T-helper 2 cell treated with Interferon-gamma antibody and Interleukin-4, amounts not matched to agents 5 μg/mL and 100 μg/mL, for 36 hours (primary cell): ENCODE measurements at places on chromosomes 6 and 20.

DNA sequence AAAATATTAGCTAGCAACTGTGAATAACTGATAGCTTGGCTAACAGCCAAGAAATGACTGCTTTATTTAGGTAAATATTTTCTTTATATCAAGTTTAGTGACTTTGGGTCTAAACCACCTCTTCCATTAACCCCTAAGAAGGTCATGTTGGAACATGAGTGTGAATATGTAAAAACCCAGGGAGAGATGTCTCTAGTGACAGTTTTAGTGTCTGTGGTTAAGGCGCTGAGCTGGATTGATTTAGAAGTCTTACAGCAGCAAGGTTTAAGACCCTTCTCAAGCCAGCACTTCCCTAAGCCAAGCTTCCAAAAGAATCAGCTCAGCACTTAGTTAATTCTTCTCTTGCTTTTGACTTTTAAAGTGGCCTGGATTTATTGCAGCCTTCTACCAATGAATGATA is 11.4 kb upstream of the SIRT5 start:
- no peak for DNase-seq

- no peak for DNase-seq
Measured at GRCh38 chr6:29494131-29494530, 6.4 kb upstream of the MAS1L start.

GRCh38 chr20:63706852-63707557 is 771 bp downstream of the ARFRP1 start:
- DNase-seq: peak; percentile 52

DNA sequence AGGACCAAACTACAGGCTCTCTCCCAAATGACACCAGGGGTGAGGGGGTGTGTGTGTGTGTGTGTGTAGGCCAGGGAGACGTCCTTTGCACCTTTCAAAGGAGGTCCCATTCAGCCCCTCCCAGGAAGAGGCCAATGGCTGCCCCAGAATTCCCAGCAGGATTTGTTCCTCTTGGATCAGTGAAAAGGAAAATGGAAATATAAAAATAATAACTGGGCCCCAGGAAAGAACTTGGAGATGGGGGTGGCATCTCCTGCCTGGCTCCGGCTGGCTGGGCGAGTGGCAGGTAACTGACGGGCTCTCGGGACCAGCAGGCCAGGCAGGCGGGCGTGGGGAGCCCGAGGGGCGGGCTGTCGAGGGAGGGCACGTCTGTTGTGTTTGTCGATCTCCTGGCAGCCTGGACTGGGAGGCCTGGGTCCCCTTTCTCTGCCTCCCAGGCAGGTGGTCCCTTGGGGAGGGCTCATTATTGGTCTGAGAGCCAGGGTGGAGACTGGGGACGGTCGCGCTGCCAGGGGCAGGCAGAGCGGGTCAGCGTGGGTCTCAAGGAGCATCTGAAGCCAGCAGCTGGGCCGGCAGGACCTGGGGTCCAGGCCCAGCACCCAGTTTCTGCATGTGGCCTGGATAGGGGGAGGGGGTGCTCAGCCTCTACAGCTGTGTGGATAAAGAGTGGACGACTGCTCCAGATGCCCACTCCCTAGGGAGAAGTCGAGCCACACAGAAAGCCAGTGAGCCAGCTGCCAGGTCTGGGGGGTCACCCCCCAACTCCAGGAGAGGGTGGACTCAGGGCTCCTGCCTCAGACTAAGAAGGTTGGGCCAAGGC is 3.1 kb downstream of the NOL4L start:
- DNase-seq: no peak
